Activated CD8-positive, alpha-beta memory T cell treated with anti-CD3 and anti-CD28 coated beads for 1 hour (primary cell): ENCODE measurements at places on chromosomes 1 and 21.

- DNase-seq = no peak
Observed at GRCh38 chr1:24890887-24891286, 39.2 kb downstream of the RUNX3 start.

DNA sequence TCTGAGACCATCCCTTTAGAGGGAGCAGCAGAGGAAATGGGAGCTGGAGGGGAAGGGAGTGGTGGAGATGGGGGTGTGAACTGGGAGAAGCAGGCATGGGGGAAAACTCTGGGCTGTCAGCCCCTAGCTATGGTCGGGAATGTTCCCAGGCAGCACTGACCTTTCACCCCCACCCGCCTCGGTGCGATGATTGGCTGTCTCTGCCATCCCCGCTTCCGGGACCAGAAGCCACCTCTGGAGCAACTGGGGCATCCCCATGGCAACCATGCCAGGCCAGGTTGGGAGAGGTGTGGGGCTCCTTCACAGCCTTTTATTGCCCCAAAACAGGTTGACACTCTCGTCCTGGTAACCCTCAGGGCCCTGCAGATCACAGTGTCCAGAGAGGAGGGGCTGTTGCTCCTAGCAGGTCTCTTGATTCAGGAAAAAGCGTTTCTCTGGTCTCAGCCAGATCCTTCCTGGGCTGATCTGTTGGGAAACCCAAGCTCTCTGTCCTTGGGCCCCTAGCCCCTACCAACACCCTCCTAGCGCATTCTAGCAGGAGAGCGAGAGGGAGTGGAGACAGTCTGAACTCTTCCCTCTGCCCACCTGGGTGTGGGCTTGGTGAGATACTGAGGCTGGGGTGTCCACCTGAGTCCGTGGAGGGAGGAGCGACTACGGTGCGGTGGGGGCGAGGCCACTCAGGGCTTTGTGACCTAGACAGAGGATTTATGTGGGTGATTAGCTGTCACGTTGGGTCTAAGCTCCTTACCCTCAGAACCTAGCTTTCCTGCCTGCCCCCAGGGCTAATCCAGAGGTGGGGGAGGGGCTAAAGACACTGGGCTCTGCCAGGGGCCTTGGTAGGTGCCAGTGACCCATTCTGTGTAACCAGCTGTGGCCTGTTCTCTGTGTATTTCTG lies 12.2 kb upstream of the SLC6A9 start:
- no peak for DNase-seq

DNA sequence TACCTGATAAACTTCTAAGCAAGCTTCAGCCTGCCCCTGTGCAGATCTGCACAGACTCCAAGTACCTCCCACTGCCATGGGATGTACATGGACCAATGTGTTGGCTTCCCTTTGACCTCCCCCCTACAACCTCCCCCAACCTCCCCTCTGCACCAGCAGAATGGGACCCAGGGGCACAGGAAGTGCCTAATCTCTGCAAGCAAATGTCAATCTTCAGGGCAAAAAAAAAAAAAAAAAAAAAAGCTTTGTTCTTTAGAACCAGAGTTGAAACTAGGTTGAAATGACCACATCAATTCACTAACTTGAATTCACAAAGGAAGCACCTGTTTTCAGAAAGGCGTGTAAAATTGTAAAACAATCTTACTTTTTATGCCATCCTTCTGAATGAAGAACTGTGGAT lies 53.9 kb upstream of the TIAM1 start:
- DNase-seq = peak; percentile 11

- DNase-seq = no peak
Observed at GRCh38 chr21:28154121-28154520, 838.6 kb downstream of the LTN1 start.

DNA sequence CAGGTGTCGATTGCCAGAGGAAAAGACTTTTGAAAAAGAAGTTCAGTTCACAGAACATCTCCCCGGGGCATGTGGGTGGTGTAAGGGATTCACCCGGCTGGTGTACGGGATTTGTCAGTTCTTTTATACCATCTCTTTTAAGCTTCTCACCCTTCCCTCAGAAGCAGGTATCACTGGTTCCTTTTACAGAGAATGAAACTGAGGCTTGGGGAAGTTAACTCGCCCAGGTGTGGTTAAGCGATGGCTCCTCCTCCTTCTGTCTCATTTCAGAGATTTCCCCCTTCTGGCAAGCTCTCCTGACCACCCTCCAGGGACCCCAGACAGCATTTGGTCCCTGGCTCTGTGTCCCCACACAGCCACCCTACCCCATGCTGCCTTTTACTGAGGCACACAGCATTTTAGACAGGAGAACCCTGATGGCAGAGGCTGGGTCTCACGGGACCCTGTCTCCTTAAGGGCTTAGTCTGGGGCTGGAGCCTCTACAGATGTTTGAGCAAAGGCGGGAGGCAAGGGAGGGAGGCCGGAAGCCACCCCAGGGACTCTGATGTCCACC lies 2.8 kb upstream of the ECE1 start:
- DNase-seq = no peak

GRCh38 chr1:247429496-247429895 lies 13.5 kb downstream of the NLRP3 start:
- no peak for DNase-seq

DNA sequence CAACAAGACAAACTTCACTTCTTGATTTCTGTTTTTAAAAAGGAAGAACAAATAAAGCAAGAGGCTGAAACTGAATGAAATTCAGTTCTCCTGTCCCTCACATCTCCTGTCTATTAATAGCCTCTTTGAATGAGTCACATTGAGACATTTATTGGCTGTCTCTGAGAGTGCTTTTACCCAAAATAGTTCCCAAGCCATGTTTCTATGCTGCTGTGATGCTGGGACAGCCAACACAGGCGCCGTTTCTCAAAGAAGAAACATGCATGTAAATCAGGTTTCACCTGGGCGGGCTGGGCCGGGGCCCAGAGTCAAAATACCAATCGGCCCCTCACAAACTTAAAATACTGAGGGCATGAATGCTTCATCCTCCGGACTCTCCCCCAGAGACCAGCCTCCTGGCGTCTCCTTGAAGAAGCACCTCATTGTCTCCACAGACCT lies 105.2 kb downstream of the EDEM3 start:
- no peak for DNase-seq

DNA sequence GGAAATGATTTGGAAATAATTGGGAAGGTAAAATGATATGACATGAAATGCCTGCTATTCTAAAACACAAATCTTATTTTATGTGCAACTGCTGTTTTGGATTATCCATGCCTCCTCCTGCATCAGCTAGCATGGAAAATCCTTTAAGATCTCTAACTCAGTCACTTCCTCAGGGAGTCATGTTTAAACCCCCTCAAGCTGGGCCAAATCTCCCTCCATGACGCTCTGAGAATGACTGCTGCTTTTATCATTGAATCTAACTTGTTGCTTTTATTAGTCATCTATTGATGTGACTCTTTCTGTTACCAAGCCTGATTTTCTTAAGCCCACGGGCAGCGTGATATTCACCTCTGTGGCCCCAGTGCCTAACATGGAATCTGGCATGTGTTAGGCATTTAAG lies 324.8 kb downstream of the DISC1 start:
- no peak for DNase-seq
